WTC11 (cell line): ENCODE measurements at places on chromosomes 4 and X. TPM values are rescaled to one million over a fixed set of nuclear protein-coding genes. Genes with fewer than 3 reads are reported as not detected.
A peak's percentile ranks its signal among the peaks of the same experiment; 100 is the strongest.

GRCh38 chr4:170128219-170128804, 38.6 kb upstream of the AADAT start:
- DNase-seq: no peak
- H3K4me1 ChIP-seq: peaks cover 11% of the 10 kb centered on the region
- H3K36me3 ChIP-seq: peaks cover 36% of the 10 kb centered on the region
- no peaks in the 10 kb centered on the region; the same call in 1 of the 2 replicates for H3K27me3 ChIP-seq

DNA sequence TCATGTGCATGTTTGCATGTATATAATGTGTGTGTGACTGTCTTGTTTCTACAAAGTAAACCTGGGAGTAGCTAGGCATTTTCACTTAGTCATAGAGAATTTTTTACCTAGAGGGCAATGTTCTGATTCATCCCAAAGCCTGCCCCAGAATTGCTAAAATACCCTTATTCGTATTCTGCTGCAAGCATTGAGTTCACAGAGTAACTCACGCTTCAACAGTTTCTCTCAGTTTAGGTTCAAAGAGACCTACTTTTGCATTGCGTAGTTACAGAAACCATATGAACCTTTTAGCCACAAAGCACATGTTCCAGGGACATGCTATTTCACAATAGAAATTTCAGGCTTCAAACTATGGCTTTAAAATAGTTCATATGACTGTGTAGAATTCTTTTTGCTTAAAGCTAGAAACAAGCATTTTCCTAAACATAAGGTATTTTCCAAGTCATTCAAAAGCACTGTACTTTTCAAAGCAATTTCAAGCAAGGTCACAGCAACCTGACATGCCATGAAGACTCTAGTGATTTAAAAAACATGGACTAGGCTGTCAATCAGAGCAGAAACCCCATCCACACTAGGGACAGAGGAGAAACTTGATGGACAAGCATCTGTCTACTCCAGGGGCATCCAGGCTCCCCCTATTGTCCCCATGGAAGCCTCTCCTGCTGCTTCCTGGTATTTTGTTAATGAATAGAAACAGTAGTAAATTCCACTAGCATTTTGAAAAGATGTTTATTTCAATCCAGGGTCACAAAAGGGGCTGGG, 81.5 kb upstream of the MAPK10 start:
- no peak for DNase-seq
- H3K27me3 ChIP-seq: no peaks in the 10 kb centered on the region
- H3K27ac ChIP-seq: peak overlapping the region; percentile 82
- H3K4me1 ChIP-seq: peaks cover 32% of the 10 kb centered on the region

- H3K4me3 ChIP-seq: peak overlapping the region; percentile 80
- DNase-seq: peak; percentile 33
- peaks cover 15% of the 10 kb centered on the region; the same call in 1 of the 2 replicates for H3K4me1 ChIP-seq
These were observed 1.1 kb downstream of the BMPR1B start for GRCh38 chr4:94758700-94759399.

Gene SOD3
- total RNA-seq: 4.1 to 8.2 TPM (median 8.0 TPM) in 3 replicates

DNA sequence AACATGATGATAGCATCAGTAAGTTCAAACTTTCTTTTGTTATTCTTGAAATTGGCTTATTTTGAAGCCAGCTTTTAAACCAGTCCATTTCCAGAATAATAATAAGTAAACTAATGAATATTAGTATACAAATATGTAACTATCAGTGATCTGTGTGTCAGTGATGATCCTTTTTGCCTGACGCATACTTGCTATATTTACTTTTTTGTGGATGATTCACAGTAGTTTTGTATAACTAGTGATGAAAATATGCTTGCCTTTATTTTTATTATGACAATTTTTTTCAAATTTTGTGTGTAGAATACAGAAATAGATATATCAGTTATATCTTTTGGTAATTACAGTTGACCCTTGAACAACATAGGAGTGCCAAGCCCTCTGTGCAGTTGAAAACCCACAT, 49.5 kb downstream of the USP53 start:
- no peaks in the 10 kb centered on the region for H3K4me1 ChIP-seq
- H3K4me3 ChIP-seq: no peak overlapping the region
- no peak for DNase-seq
- no peaks in the 10 kb centered on the region for H3K27me3 ChIP-seq
- H3K36me3 ChIP-seq: peaks cover 32% of the 10 kb centered on the region
